ENCODE measurements at places on chromosomes 7 and 10.

DNA sequence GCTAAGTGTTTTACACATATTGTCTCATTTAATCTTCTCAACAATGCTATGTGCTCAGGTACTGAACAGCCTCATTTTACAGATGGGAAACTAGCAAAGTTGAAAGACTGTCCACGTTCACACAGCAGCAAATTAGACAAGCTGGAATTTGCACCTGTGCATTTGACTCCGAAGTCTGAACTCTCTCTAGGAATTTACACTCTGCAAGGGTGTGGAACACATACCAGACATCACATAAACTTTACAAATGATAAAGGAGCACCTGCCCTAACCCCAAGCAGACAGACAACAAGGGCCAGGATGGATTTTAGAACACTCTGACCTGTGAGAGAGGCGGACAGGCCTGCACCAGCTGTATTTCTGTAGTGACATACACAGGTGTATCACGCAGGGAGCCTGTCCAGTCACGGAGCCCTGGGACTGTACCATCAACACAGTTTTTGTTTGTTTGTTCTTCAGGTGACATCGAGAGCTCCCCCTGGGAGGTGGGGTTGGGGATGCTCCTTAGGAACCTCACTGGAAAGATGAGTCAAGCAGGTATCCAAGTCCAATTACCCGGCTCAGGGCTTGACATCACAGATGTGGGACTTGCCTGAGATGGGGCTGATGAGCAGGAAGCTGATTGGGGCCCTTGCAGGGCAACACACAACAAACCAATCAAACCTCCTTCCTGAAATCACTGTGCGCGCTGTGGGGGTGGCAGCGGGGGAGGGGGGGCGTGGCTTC is 31.0 kb downstream of the MKI67 start:
- no peak for DNase-seq

DNA sequence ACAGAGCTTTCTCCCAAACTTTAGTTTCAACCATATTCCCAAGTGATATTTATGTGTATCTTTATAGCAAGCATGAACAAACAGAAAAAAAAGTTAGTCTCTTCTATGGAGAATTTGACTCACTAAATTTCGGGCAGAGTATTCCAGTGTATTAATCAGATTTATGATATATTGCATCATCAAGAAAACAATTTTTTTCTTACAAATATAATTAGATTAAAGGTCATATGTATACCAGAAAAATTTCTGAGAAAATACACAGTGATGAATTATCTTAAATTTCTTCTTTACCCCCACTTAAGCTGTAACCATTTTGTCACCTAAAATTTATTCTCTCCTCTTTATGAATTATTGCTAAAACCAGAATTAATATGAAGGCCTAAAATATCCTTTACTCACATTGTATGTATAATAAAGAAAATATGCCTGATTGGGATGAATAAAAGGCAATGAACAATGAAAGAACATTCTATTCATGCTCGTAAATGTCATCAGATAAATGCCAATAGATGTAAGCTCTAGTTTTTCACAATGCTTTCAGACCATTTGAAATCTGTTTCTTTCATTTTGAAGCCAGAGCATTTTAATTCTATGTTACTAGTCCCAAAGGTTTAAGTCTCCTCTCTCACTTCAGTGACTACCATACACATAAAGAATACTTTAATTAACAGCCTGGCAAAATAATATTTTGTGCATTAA is 192.1 kb downstream of the HGF start:
- DNase-seq = no peak

- DNase-seq = no peak
Measured at GRCh38 chr10:123156078-123156477, 1.9 kb downstream of the BUB3 start.

DNA sequence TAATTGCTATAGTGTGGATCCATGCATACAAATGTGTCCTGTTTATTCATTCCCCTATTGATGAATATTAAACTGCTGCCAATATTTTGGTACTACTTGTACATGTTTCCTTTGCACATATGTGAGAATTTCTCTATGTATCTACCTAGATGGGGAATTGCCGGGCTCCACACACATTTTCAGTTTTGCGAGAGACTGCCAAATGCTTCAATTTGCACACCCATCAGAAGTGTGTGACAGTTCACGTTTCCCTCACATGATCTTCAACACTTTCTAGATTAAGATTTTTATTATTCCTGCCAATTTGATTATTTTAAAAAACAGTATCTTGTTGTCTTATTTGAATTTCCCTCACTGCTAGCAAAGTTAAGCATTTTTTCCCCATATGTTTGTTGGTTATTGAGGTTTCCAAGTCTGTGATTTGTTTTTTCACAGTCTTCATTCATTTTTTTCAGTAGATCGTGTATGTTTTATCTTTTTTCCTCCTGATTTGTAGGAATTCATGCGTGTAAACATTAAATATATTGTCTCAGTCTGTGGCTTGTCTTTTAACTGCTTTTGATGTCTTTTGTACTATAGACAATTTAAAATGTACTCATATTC is 2.4 kb upstream of the KLF14 start:
- DNase-seq = no peak

DNA sequence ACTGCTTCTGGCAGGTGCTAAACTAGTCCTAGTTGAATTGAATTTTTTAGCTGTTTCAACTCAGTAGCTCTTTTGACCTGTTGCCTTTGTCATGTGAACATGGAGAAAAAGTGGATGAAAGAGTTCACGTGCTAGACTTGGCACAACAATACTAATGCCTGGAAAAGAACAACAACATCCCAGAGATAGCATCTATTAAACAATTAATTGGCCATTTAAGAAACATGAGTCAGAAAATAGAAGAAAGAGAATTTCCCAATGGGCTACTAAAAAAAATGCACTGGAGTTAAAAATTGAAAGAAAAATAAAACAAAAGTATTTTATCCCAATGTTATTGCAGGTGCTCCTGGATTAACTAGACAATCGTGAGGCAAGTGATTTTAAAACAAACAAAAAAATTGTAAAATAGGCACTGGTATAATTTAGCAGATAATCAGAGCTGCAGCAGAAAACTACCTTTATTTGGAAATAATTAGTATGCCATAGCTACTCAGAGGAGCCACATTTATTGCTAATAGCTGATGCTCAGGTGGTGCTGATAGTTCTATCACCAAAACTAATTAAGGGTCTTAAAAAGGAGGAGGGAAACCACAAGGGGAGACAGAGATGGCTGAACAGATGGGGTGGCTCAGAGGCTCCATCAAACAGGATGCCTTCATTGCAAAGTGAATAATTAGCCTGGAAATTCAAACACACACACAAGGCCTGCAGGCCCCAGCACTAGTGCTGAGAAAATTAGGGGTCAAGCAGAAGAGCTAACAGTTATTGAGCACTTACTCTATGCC is 17.6 kb downstream of the CCDC71L start:
- no peak for DNase-seq

- no peak for DNase-seq
Measured at GRCh38 chr10:96716390-96716789, 3.9 kb downstream of the PIK3AP1 start.
